ENCODE measurements at places on chromosomes 1 and 21.

GRCh38 chr1:80818211-80818610 is 982.5 kb upstream of the ADGRL2 start:
- no peak for DNase-seq

DNA sequence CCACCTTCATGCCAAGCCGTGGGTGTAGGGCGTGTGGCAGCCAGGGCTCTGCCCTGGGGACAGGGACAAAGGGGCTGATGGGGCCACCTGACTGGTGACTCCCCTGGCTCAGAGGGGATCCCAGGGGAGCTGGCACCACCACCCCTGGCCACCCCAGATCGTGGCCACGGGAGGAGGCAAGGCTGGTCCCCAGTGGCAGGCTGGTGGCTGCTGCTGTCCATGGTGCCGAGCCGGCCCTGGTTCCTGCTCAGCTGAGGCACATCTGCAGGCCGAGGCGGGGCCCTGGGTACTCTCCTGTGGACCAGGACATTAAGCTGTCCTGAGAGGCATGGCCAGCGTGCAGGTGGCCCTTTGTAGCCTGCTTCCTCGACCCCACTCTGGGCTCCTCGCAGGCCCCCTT is 6.5 kb downstream of the PLCH2 start:
- no peak for DNase-seq

DNA sequence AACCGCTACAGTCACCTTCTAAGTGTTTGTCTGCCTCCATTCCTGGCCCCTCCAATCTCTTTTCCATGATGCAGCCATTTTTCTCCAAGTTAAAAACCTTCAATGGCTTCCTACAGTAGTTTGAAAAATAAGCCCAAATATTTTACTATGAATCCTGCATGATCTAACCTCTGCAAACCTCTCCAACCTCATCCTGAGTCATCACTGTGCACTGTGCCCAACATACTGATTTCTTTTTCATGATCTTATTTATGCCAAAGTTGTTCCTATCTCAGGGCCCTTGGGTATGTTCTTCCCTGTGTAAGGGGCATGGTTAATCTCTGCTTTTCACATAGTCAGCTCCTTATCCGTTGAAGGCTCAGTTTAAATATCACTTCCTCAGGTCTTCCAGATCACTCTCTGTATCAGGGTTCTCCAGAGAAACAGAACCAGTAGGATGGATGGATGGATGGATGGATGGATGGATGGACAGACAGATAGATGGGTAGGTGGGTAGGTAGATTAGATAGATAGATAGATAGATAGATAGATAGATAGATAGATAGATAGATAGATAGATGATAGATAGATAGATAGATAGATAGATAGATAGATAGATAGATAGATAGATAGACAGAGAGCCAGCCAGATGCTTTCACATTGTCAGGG is 18.1 kb upstream of the PTPN14 start:
- no peak for DNase-seq

- no peak for DNase-seq
Observed at GRCh38 chr21:18244671-18245463, at the start of gene CHODL. Gene CHODL (plus strand): TSS chr21:18244833. CDS start chr21:18245224, 391 bp downstream.

DNA sequence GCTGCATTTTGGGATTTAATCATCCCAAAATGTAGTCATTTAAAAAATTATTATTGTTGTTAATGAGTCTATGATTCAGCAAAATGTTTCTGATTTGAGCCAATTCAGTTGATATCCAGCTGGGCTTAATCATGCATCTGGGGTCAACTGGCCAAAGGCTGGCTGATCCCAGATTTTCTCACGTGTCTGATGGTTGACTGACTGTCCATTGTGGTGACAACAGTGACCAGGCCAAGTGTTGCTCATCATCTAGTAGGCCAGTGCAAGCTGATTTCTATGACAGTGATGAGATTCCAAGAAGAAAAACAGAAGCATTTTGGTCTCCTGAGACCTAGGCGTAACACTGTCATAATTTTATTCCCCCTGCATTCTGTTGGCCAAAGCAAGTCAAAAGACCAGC is 80.1 kb upstream of the ZC3H11B start:
- DNase-seq = no peak

DNA sequence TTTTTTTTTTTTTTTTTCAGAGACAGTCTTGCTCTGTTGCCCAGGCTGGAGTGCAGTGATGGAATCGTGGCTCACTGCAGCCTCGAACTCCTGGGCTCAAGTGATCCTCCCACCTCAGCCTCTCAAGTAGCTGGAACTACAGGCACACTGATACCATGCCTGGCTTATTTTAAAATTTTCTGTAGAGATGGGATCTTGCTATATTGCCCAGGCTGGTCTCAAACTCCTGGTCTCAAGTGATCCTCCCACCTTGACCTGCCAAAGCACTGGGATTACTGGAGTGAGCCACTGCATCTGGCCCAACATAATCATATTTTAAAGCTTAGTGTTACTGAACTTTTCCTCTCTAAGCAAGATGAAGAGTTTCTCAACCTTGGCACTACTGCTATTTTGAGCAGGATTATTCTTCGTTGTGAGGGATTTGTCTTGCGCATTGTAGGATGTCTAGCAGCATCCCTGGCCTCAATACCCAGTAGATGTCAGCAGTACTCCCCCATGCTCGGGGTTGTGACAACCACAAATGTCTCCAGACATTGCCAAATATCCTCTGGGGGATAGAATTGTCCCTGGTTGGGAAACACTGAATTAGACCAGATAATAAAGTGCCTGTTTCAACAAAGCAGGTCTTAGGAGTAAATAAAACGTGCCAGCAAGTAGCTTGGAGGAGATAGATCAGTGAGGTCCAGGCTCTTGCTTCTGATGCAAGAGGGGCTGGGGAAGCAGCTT is 15.1 kb upstream of the THRAP3 start:
- no peak for DNase-seq

DNA sequence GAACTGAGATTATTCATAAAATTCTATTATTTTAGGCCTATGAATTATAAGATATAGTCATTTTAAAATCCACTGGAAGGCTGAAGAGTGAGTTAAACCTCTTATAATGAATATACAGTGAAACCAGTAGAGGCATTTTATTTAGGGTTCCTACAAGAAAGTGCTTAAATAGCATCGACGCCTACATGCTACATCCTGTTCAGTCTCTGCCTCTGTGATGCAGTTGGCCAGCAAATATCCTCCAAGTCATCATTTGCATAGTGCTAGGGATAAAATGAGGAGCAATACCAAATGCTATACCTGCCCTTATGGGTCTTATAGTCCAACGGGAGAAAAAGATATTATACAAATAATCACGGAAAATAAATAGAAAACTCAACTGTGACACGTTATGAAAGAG is 59.6 kb downstream of the EDEM3 start:
- DNase-seq = no peak

- no peak for DNase-seq
Observed at GRCh38 chr1:236800002-236800620, 5.0 kb downstream of the MTR start.

- no peak for DNase-seq
Observed at GRCh38 chr1:42008264-42008663, 89.5 kb upstream of the HIVEP3 start.
